ENCODE measurements at places on chromosomes 3 and 15.

- DNase-seq = no peak
Measured at GRCh38 chr3:66441129-66441528, 59.7 kb downstream of the LRIG1 start.

- no peak for DNase-seq
Measured at GRCh38 chr15:45274636-45275380, 22.8 kb downstream of the SLC28A2 start.

DNA sequence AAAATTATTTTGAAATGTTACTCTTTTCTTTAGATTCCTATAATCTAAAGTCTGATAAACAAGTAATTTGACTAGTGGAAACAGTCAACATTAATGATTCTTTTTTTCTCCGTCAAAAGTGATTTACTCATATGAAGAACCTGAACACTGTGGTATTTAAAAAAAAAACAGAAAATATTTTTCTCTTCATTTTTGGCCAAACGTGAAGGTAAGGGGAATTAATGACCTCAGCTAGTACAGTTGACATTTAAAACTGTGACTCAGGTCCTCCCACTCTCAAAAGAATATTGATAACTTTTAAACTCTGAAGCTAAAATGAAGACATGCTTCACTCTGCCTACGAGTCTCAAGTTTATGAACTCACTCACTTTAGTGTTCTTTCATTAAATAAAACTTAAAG is 34.5 kb downstream of the TIGIT start:
- no peak for DNase-seq

DNA sequence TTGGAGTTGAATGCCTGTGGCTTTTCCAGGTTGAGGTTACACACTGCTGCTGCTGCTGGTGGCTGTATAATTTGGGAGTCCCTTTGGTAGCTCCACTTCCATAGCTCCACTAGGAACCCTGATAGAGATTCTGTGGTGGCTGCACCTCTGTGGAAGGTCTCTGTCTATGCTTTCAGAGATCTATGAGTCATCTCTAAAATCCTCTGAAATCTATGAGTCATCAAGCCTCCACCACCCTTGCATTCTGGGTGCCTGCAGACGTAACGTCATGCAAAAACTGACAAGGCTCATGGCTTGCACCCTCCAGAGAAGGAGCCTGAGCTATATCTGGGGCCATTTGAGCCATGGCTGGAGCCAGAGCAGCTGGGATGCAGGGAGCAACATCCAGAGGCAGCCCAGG is 1037.0 kb upstream of the CFAP20DC start:
- DNase-seq = no peak

- no peak for DNase-seq
Measured at GRCh38 chr3:177591379-177591778, 394.1 kb upstream of the TBL1XR1 start.

DNA sequence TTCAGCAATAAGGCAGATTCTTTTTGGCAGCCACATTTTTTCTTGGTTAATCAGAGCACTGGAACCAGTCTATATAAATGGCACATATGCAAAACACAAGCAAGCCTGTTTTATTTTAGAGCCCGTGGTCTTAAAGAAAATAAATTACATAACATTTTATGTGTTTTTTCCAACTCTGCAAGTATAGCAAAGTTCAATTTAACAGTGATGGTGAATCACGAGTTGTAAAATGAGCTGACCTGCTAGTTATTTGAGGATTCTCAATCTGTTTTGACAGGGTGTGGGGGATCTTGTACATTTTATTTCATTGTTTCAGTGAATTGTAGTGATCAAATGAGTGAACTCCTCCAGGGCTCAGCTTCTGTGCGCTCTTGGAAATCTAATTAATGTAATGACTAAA is 2.7 kb downstream of the ARHGEF26 start:
- DNase-seq = no peak

DNA sequence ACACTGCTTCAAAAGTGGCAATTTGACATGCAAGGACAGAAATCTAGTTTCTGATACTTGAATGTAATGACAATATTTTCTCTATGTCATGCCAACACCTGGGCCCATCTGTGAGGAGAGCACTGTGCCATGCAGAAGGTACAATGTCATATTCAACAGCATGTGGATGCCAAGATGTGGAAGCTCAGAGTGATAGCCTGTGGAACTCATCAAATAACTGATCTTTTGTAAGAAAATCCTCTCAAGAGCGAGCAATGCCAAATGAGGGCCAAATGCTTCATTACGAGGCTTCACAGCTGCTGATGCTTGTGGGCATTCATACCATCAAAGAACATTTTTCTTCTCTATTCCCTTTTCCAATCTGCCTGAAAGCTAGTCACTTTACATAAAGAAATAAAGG is 95.1 kb downstream of the ROBO1 start:
- DNase-seq = no peak

DNA sequence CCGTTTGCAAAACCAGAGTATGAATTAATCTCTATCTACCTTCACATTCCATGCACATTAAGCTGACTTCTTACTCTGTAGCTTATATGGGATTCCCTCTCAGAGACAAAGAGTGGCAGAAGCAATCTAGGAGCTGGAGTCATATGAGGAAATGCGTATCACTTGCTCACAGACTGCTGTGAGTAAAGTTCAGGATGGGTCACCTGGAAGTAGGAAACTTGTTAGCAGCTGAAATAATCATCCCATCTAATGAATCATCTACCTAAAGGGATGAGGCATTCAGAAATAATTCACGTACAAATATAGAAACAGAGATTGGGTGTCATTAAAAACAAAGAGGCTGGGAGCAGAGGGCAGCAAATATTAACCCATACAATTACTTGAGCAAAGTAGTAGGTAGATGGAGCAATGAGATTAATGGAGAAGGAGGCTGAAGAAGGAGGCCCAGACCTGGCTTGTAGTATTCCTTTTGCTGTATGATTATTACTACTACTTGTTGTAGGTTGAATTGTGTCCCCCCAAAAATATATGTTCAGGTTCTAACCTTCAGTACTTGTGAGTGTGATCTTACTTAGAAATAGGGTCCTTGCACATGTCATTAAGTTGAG is 866.3 kb downstream of the ROBO2 start:
- DNase-seq = no peak
